ENCODE measurements at places on chromosomes 6 and 20.

DNA sequence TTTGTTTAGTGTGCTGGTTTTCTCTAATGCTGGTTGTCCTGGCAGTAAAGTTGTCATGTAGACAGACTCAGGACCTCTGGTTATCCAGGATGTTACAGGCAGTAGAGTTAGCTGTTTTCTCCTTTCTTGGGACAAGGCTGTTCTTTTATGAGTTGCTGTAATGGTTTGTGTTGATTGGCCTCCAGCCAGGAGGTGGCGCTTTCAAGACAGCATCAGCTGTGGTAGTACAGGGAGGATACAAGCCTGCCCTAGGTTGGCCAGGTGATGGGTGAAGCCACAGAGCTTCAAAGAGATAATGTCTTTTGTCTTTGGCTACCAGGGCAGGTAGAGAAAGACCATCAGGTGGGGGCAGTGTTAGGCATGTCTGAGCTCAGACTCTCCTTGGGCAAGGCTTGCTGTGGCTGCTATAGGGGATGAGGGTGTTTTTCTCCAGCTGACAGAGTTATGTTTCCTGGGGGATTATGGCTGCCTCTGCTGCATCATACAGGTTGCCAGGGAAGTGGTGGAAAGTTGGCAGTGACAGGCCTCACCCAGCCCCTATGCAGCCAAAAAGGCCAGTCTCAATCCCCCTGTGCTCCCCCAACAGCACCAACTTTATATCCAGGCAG, 127.2 kb upstream of the TAB2 start:
- DNase-seq, result no peak

DNA sequence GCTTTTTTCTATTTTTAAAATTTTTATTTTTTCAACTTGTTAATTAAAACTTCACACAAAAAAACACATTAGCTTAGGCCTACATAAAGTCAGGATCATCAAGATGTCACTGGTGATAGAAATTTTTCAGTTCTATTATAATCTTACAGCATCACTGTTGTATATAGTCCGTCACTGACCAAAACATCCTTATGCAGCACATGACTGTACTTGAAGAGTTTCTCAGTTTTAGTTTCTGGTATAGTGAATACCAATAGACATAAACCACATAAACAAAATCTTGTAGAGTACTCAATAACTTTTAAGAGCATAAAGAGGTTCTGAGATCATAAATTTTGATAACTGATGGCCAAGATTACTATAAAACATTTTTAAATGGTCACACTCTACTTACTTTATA, 71.8 kb downstream of the ASCC3 start:
- DNase-seq, result no peak

- no peak for DNase-seq
These were observed 8.5 kb upstream of the EDN3 start for GRCh38 chr20:59291740-59292383.

DNA sequence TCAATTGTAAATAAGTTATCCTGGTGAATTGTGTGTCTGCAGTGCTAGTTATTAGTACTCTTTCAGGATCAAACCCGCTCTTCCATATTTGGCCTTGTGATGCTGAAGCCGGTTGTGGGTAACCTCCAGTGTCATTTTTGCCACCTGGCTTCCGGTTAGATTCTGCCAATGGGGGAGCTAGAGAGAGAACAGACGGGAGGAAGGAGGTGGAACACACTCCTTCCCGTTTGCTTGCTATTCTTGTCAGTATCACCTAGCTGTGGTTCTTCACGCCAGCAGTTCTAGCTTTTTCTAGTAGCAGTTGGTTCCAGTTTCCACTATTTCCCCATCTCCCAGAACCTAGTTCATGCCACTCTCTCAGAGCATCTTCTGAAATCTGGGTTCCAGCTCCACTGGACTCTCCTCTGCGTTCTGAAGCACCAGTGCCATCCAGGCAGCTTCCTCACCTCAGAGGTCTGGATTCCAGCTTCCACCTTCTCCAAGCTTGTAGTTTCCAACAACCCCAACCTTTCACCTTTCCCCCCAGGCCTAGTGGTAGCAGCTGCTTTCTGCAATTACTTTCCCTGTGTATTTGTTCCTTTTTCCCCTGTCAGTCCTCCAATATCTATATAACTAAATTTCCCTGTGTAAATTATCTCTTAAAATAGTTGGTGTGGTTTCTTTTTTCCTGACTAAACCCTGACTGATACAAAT, 46.9 kb upstream of the LOC128125822 start:
- no peak for DNase-seq

- DNase-seq, result no peak
These were observed 51.6 kb upstream of the FAM184A start for GRCh38 chr6:119129968-119130484.

DNA sequence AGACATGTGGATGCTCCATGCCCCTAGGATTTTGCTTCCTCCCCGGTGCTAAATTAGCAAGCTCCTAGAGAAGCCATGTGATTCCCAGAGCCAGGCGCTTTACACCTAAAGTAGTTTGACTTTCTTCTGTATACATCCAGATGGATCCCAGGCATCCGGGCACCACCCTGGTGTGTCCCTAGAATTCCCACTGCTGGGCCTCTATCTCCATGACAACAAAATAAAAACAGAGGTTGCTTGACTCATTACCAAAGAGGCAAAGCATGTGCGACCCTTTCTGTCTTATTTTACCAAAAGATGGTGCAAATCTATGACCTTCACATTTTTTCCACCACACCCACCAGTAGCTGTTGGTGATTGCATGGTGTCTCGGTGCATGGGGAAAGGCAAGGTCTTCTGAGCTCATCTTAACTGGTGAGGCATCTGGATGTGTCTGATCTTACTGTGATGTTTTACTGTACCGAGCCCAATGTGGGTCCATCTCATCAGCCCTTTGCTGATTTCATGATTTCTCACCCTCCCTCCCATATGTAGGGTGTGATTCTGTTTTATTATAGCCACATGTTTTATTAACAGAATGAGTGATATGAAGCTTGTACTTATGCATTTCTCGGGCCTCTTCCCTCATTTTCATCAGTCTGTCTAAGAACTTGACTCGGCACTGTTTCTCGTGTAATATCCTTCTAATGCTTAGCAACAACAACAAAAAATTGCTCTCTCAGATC, 27.4 kb upstream of the VAPB start:
- no peak for DNase-seq

GRCh38 chr6:34865107-34865506, 22.7 kb downstream of the TAF11 start:
- DNase-seq, result no peak

GRCh38 chr6:15661853-15662325, 939 bp downstream of the DTNBP1 start:
- DNase-seq, result no peak

DNA sequence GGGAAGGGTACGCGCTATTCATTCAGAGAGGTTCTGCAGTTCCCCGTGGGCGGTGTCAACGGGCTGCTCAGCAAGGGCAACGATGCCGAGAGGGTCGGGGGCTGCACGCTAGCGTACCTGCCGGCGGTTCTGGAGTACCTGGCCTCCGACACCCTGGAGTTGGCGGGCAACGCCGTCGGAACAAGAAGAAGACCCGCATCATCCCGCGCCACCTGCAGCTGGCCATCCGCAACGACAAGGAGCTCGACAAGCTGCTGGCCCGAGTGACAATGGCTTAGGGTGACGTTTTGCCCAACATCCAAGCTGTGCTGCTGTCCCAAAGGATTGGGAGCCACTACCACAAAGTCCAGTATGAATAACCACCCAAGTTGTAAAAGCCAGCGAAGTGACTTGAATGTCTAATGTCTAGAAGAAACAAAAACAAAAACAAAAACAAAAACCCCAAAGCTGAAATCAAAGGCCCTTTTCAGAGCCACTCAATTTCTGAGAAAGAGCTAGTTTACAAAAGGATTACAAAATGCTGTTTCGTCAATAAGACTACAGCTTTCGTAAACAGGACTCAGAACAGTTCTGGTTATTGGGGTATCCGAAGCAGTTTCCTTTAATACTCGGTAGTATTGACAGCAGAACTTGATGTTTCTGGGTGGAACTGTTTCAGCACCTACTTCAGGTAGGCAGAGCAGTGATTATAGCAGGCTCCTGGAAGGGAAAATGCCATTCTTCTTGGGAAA, 21.9 kb upstream of the SLC17A4 start:
- DNase-seq, result no peak

- DNase-seq, result no peak
These were observed 3.2 kb downstream of the HRH3 start for GRCh38 chr20:62216636-62217566.

GRCh38 chr6:14571001-14571400, 453.4 kb downstream of the CD83 start:
- DNase-seq, result no peak

DNA sequence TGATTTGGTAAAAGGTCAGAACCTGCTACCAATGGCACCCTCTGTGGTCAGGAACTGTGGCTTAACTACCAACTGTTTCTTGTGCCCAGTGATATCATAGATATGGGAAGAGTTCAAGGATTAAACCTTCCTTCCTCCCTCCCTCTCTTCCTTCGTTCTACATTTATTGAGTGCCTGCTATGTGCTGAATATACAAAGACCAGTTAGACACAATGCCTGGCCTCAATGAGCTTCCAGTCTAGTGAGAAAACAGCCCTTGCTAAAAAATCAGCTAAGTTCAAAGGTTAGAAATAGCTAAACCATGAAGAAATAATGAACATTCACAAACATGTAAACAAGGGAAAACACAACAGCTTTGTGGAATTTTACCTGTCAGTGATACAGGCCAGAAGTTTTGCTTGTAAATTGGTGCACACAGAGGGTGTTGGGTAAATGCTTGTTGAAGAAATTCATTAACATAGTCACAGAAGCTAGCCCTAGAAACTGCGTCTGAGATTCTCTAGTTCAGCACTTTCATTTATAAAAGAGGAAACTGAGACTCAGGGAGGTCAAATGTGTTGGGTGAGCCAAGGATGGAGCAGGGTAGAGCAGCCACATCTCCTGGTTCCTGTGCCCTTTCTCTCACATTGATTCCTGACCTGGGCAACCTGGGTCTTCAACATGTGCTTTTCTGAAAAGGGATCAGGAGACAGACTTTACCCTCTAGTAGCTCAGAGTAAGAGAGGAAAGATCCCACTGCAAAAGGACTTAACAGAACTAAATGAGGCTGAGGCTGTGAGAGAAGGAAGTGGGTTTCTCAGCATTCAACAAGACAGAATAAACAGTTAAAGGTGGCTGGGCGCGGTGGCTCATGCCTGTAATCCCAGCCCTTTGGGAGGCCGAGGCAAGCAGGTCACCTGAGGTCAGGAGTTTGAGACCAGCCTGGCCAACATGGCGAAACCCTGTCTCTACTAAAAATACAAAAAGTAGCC, 14.4 kb upstream of the FOXO3 start:
- DNase-seq, result no peak

DNA sequence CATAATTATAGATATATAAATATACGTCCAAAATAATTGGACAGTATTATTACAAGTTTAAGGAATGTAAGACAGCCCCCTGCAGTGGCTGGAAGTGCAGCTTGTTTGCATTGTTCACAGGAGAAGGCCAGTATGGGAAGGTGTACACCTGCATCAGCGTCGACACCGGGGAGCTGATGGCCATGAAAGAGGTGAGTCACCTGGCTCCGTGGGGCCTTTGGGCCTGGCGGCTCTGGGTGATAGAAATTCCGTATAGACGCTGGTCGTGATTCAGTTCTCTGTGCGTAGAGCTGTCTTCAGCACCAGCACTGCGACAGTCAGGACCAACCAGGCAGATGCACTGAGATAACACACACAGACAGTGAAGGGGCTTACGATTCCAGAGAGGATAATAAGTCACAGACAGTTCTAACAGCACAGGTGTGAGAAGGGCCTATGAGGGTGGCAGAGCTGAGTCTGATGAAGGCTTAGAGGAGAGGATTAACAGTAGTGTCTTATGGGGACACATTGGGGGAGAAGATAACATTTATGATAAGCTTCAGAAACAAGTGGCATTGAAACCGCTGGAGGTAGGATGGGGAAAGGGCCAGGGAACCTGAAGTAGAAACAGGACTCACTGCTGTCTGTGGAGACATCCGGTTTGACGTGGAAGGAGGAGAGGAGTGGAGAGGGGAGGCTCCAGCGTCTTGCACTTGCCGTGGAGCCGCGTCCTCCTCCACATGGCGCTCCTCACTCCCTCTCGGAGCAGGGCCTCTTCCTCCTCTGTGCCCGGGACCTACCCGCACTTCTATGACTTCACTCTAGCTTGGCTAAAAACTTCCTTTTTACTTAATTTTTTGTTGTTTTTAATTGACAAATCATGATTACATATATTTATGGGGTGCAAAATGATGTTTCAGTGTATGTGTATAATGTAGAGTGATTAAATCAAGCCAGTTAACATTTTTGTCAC, 116.5 kb downstream of the MAP3K4 start:
- DNase-seq, result no peak

DNA sequence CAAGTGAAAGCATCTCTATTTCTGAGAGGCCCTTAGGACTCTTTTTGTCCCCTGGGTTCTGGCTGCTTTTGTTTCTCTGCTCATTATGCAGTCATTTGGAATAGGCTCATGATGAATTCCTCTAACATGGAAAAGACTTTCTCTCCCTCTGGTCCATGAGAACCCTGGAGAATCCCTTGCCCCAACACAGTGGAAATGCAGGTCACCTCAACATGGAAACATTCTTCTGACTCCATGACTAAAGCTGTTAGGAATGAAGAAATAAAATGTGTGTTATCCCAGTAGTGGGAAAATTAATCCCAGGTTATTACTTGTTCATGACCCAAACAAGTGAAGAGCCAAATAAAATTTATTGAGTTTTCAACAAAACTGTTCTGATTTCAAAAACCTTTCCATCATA, 458.6 kb downstream of the EPM2A start:
- no peak for DNase-seq

- no peak for DNase-seq
These were observed 10.0 kb downstream of the PYGB start for GRCh38 chr20:25257756-25258475.

- no peak for DNase-seq
These were observed 218.1 kb upstream of the MCHR2 start for GRCh38 chr6:100212131-100212530.

DNA sequence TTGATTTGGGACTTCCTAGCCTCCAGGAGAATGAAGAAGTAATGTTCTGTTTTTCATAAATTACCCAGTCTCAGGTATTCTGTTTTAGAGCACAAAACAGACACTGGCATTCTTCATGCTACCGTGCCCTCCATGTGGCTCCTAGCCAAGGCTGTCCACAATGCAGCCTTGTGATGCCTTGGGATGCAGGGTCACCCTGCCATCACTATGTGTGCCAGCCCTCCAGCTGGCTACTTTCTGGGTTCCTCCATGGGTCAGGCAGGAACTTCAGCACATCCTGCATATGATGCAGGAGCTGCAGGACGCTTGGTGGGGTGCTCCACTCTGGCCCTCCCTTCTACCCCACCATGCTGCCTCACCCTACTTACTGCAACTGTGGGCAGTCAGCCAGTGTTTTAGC, 38.0 kb upstream of the FAM50B start:
- no peak for DNase-seq

DNA sequence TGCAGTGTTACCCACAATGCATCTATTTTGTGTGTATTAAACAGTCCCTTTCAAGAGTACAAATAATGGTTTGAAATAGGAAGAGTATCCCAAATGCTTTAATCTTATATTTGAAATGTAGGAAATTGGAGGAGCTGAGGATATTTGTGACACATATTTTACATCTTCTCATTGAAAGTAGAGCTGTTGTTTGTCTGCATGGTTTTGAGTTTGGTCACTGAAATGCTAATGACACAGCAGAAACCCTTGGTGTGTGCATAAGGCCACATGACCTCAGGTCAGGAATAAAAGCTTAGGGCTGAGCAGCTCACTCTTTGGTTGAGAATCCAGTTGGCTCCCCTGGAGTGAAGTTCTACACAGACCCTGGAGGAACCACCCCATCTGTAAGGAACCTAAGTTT, 49.8 kb downstream of the TPD52L1 start:
- no peak for DNase-seq
